Muscle of back (tissue), 13 donors: ENCODE measurements at places on chromosomes 3 and 15. TPM values are rescaled to one million over a fixed set of nuclear protein-coding genes. Genes with fewer than 3 reads are reported as not detected.
A peak's percentile ranks its signal among the peaks of the same experiment; 100 is the strongest.

ARPIN gene
- 16.7 TPM for polyA plus RNA-seq

MBD4 gene
- polyA plus RNA-seq: 30.5 TPM

GOLGA8R gene
- polyA plus RNA-seq: 2.4 TPM

OR5K2 gene
- not detected for polyA plus RNA-seq

P3H2 gene
- polyA plus RNA-seq: 65.3 TPM

CCDC9B gene
- 12.1 TPM for polyA plus RNA-seq

ST3GAL6 gene
- polyA plus RNA-seq: 6.0 TPM

GOLGA8K gene
- 3.9 TPM for polyA plus RNA-seq

CNTN3 gene
- 6.5 TPM for polyA plus RNA-seq

HEMK1 gene
- 16.0 TPM for polyA plus RNA-seq

SNRPN gene
- 227 TPM for polyA plus RNA-seq

VIPR1 gene
- 1.3 TPM for polyA plus RNA-seq

ADCY5 gene
- polyA plus RNA-seq: 2.9 TPM

DNAH12 gene
- polyA plus RNA-seq: 0.42 TPM

DNA sequence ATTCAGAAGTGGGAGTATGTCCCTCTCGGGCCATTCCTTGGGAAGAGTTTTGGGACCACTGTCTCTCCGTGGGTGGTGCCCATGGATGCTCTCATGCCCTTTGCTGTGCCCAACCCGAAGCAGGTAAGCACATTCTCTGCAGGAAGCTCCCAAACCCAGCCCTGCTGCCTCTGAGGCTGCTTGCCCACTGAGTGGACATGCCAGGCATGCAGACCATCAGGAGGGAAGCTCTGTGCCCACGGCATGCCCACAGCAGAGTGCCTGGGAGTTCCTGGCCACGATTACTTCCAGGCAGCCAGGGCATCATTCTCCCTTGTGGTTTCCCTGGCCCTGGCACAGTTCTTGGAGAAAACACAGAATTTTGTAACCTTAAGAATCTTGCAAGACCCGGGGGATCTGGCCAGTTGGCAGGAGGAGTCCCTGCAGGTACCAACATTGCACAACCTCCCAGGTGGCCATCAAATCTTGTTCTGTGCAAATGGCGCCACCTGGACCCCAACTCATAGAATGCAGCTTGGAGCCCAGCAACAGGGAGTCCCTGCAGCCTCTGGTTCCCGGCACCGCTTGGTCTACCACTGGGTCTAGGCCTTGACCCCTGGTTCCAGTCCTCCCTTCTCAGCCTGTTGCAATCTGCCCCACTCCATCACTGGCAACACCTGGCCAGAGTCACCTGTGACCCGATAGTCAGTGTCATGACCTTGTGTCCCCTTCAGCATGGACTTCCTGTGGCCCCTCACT, 20.4 kb downstream of the FAH start:
- no peak for DNase-seq

- no peak for DNase-seq
Observed at GRCh38 chr15:33190539-33190938, 4.0 kb downstream of the FMN1 start.

- DNase-seq: no peak
Observed at GRCh38 chr3:1717524-1717923, 381.1 kb upstream of the CNTN4 start.

DNA sequence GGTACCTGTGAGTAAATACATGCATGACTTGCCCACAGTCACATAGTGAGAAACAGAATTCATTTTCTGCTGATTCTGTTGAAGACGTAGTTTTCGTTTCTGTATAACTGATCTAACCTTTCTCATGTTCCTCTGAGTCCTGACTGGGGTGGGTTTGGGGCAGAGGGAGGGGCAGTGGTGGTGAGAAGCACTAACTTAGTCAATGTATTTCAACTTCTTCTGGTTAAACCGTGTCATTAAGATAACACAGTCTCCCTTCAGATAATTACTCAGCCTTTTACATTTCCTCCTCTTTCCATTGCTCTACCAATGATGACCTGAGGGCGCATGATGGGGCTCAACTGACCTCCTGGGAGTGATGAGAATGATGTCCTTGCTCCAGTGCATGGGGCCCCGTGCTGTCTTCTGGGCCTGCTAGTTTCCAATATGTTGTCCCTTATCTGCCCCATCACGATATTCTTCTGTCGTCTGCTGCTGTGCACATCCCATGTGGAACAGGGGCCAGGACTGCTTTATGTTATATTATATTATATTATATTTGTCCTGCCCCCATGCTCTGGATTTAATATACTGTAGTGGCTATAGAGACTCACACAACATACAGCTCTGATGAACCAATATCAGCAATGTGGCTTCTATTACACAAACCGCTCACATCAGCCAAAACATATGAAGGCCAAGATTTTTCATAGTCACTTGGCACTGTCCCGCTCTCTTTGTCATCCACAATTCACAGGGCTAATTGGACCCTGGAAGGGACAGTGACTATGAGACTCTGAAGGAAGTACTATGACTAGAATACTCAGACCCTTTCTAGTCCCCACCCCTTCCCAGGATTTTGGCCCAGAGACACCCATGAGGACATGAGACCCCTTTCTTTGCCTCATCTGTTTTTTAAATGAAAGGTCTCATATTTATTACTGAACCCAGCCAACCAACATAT, 407.1 kb upstream of the MCTP2 start:
- peak; percentile 91 for DNase-seq

- no peak for DNase-seq
Observed at GRCh38 chr3:11276901-11277300, 4.7 kb downstream of the ATG7 start.

DNA sequence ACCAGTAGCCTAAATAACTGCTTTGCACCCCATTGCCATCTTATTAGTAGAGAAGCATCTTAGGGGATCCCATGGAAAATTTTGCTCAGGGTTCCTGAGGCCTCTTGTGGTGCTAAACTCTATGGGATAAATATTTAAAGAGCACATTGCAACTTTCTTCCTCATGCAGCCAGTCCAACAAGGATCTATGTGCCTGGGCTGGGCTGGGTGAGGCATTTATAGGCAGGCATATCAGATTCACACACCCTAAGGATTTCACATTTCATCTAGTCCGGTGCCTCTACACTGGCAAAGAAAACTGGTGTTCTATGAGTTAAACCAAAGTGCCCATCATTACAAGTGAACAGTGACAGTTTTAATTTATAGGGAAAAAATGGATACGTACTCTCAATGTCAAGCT, 512.3 kb downstream of the EDEM1 start:
- no peak for DNase-seq

GRCh38 chr15:54482251-54482650, 504.0 kb downstream of the UNC13C start:
- no peak for DNase-seq

DNA sequence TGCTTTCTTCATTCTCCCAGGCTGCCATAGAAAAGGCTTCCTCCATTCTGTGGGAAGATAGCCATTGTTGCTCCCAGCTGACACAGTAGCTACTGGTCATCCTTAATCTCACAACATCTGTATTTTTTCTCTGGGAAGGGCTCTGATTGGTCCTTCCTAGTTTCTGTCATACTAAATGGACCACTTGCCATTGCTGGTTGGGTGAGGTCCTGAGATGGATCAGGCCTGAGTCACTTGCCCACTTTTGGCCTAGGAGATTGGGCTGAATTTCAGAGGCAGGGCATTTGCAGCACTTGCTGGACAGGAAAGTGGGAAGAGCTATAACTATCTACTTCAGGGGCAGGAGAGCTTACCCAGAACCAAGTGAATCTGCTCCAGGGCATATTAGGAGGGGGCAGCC, 106.5 kb upstream of the PROK2 start:
- DNase-seq: no peak

DNA sequence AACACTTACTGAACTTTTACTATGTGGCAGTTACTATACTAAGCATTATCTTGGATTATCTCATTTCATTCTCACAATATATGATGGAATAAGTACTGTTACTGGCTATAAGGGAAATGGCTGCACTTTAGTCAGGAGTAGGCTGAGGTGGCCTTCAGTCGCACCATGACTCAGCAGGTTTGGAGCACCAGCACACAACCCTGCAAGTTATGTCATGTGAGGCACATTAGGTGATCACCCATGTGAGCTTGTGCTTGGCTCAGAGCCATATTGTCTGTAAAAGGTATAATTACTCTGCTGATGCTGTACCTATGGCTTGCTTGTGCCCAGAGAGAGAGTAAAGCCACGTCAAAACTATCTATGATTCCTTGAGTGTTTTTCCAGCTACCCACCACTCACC, 54.1 kb upstream of the TIPARP start:
- no peak for DNase-seq

DNA sequence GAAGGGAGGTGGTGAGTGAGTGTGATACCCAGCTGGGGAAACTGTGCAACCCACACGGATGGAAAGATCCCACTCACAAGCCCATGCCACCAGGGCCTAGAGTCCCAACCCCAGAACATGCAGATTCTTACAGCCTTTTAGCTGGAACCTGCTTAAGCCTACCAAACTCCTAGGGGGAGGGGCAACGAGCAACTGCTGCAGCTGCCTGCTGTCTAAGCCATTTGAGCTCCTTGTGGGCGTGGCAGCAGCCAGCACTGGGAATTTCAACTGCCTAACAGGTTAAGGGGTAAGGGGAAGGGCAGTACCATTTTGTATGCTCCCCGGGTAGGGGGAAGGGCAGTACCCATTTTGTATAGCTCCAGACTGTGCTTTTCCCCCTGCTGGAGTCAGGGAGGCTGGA, 673.2 kb upstream of the BCHE start:
- no peak for DNase-seq

GRCh38 chr3:65761446-65762234, 277.1 kb downstream of the MAGI1 start:
- DNase-seq: no peak

- no peak for DNase-seq
Observed at GRCh38 chr3:64225695-64226499, 631 bp upstream of the PRICKLE2 start.

GRCh38 chr15:67722030-67722817, 103.1 kb upstream of the SKOR1 start:
- DNase-seq: no peak

GRCh38 chr3:153257673-153258351, 95.8 kb downstream of the RAP2B start:
- no peak for DNase-seq

GRCh38 chr15:90456236-90456635, 68.2 kb downstream of the IQGAP1 start:
- DNase-seq: no peak

GRCh38 chr3:24601066-24601939, 106.7 kb upstream of the THRB start:
- DNase-seq: peak; percentile 78

GRCh38 chr15:64813075-64813474, 12.4 kb downstream of the PIF1 start:
- no peak for DNase-seq

- DNase-seq: no peak
Observed at GRCh38 chr15:58002338-58003126, 63.0 kb downstream of the ALDH1A2 start.

DNA sequence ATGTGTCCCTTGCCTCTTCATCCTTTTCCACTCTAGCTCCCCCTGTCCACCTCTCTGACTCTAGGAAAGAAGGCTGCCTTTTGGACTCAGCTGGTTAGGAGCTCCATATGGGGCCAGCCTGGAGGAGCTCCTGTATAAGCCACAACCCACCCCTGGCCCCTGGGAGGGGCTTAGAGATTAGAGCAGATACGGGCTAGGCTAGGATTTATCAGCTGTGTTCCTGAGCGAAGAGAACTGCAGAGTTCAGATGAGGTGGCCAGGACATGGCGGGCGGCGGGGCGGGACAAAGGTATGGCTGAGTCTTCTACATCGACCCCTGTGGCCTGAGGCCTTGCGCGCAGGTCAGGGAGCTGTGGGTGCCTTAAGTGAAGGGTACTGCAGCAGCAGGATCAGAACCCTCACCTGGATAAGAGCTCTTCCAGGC, 7.9 kb downstream of the NBEAL2 start:
- no peak for DNase-seq

GRCh38 chr3:172627057-172627809, 83.6 kb downstream of the NCEH1 start:
- peak; percentile 30 for DNase-seq

DNA sequence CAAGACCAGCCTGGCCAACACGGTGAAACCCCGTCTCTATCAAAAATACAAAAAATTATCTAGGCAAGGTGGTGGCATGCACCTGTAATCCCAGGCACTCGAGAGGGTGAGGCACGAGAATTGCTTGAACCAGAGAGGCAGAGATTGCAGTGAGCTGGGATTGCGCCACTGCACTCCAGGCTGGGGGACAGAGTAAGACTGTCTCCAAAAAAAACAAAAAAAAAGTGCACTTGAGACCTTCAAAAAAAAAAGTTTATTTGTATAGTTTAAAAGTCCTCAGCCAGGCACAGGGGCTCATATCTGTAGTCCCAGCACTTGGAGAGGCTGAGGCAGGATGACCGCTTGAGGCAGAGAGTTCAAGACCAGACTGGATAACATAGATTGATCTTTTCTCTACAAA, 2.1 kb downstream of the PBRM1 start:
- DNase-seq: no peak

- DNase-seq: no peak
Observed at GRCh38 chr15:97126553-97127233, 796.2 kb downstream of the NR2F2 start.

- no peak for DNase-seq
Observed at GRCh38 chr3:52388933-52389332, 56.0 kb downstream of the SEMA3G start.

DNA sequence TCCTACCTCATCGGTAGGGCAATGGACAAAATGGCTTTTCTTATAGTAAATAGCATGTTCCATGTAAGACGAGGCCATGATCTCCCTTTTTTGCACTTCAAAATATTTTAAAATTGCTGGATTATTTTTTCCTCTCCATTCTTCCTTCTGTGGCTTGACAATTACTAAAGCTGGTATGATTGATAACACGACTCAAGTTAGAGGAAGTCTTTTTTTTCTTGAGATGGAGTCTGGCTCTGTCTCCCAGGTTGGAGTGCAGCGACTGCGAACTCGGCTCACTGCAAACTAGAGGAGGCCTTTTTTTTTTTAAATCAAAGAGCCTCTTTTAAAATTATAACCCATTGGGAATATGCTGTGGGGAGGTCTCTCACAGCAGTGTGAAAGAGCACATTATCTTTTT, 124.5 kb upstream of the TBL1XR1 start:
- DNase-seq: no peak

- peak; percentile 36 for DNase-seq
Observed at GRCh38 chr15:38367476-38367875, 86.5 kb upstream of the FAM98B start.

DNA sequence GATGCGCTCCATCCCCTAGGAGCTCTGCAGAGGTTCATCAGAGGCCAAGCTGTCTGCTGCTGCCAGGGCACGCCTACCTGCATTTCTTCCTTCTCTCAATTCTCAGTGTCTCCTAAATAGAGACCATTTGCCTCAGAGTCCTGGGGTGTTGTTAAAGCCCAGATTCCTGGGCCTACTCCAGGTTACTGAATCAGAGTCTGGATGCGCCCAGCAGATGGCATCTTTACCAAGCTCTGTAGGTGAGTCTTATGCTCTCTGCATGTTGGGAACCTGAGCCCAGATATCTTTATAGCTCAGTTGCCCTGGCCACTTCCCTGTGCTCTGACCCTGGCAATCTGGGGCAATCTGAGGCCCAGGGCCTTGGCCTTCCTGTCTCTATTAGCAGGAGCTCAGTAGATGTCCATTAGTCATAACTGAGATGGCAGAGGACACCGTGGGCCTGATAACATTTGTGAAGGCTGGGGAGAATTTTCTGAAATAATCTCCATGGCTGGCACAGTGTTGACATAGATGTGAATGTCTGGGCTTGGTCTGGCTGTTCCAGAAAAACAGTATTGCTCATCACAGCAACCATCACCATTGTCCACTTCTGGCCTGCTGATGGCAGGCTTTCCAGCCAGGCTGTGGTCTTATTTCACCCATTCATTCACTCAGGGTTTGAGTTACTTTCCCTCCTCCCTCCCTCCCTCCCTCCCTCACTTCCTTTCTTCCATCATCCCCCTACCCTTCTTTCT, 13.3 kb upstream of the RBP1 start:
- no peak for DNase-seq
